Stimulated activated CD8-positive, alpha-beta memory T cell treated with anti-CD3 and anti-CD28 coated beads, Interleukin-7, amount 100 ng/mL, for 4 hours (primary cell): ENCODE measurements at places on chromosomes 6 and 20.

- DNase-seq = no peak
These were observed 44.3 kb downstream of the OR2B2 start for GRCh38 chr6:27867945-27868300.

DNA sequence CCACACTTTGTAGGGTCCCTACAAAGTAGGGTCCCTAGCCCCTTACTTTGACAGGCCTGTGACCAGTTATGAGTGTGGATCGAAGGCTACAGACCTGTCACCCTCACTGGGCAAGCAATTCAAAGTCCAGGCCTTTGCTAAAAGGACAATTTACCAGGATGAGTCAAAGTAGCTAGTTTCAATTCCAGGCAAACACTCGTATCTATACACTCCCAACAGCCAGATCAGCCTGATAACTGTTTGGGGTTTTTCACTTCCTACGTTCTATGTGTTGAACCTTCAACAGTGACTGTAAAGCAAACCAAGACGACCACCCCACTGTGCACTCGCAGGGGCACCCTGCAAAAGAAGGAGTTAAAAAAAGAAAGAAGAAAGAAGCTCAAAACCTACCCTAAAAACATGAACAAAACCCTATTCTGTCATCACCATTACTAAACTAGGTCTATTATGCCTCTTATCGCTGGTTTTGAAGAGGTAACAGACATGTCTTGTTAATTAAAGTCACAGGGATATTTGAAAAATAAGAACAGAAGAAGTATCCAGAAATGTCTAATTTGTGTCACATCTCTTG is 3.2 kb downstream of the GFOD1 start:
- DNase-seq = no peak

GRCh38 chr6:152094992-152095592 is 287.6 kb downstream of the ESR1 start:
- no peak for DNase-seq

- no peak for DNase-seq
These were observed 64.9 kb upstream of the ARHGAP18 start for GRCh38 chr6:129774697-129775447.

GRCh38 chr20:44109951-44110361 is 77.0 kb downstream of the JPH2 start:
- no peak for DNase-seq

- no peak for DNase-seq
These were observed 139.3 kb upstream of the FOXA2 start for GRCh38 chr20:22723659-22724058.

DNA sequence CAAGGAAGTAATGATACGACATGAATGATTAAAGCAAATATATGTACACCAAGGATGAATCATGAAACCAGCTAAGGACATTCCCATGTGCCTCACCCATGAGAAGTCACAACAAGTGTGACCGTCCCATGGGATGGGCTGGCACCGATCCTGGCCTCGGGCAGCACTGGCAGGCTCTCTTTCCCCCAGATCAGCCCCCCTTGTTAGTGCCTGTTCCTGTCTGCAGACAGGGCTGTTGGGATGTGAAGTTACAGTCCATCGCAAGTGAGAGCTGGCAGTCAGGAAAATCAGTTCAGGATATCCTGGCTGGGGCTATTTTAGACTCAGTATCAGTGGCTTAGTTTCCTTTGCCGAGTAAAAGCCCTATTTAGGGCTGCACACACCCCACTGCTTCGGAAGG is 129.2 kb upstream of the SNX9 start:
- no peak for DNase-seq

GRCh38 chr20:61832181-61832580 is 233.5 kb downstream of the TAF4 start:
- DNase-seq = no peak

DNA sequence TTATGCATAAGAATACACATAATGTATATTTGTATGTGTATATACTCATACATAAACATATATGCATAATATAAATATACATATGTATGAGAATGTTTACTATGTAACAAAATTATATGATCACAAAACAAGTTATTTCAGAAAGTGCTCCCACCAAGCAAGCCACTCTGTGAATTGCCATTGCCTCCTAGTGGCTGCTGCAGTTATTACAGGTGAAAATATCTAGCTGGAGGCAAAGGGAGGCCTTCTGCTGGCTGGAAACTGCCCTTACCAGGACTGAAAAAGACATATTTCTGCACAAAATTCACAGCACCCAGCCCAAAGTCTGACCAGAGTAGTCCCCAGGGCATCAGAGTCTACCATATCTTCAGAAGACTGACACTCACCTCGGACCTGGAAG is 14.4 kb upstream of the ADAM33 start:
- no peak for DNase-seq

DNA sequence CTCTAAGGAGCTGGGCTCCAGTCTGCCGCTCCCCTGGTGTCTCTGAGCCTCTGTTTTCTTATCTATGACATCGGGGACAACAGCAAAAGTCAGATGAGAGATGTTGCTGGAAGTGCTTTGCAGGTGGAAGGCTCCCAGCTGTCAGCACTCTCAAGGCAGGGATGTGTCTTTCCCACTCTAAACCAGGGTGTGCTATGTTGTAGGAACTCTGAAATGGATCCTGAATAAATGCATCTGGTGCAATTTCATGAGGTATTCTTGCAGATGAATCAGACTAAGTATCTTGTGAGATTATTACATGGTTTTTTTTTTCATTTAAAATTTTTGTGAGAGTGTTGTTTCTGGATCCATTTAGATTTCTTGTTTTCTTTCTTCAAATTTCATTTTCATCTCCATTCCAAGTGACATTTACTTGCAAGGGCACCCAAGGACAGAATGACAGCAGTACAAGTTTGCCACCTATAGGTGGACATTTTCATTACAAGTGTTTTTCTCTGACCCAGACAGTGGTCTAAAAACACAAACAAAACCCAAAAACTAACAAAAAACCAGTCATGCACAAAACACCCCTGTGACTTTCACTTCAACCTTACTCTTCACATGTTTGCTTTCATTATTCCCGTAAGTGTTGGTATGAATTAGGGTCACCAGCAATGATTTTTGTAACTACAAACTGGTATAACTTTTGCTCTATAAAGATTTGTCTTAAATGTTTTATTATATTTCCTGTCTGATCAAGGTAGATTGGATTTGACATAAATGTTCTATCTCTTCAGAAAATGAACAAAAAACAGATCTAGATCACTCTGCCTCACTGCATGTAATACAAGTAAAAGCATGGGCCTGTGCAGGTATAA is 14.7 kb upstream of the SIM1 start:
- DNase-seq = no peak

GRCh38 chr6:141808662-141809061 is 324.1 kb upstream of the GJE1 start:
- no peak for DNase-seq

DNA sequence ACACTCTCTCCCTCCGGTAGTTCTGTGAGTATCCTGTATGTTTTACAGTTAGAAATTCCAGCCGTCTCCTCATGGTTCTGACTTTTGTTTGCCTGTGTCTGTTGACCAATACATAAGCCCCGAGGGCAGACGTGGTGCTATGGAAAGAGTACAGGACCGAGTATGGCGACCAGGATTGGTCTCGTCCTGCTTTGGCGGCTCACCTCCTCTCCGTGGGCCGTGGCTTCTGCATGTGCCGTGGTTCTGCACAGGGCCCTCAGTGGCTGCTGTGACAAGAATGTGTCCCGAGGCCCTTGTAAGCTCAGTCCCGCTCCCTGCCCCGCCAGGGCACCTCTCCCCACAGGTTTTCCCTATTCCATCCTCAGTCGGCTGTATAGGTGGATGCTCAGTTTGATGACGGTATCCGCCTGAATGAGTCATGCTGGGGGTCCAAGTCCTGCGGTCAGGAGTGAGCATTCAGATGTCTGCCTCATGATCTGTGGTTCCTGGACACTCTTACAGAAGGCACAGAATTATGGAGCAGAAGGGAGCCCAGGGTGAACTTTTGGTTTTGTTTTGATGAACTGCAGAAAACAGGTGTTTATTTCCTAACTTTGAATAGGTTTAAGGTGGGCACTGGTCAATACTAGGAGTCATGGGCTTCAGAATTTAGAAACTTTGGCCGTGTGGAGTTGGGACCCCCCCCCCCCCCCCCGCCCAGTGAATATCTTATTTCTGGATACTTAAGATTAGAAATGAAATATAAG is 1.2 kb downstream of the ARFGAP1 start:
- no peak for DNase-seq

GRCh38 chr6:134119486-134119885 is 67.1 kb upstream of the SLC2A12 start:
- no peak for DNase-seq

DNA sequence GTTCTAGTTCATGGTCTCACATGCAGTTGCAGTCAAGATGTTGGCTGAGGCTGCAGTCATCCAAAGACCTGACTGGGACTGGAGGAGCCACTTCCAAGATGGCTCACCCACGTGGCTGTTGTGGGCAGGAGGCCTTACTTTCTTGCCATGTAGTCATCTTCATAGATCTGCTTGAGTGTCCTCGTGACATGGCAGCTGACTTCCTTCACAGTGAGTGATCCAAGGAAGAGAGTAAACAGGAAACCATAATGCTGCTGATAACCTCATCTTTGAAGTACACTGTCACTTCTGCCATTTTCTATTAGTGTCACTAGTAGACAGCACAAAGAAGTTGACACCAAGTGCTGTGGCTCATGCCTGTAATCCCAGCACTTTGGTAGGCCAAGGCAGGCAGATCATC is 40.1 kb upstream of the AKIRIN2 start:
- no peak for DNase-seq

DNA sequence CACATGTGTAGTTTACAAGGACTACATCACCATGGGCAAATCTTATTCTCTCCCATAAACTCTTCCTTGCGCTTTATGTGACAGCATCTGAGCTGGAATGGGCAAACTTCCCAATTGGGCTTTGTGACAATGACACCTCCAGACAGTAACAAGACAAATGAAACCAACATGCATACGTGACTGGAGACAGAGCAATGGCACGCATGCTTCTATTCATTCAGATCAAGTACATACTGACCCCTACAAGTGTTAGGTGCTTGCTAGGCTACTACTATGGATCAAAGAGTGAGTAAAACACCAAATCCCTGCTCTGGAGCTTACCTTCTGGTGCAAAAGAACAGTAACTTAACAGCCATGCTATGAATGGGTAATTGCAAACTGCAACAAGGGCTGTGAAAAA is 394.9 kb downstream of the BTBD9 start:
- DNase-seq = no peak

GRCh38 chr6:33028220-33028849 is 18.9 kb upstream of the HLA-DOA start:
- no peak for DNase-seq

GRCh38 chr6:92577077-92577719 is 842.2 kb downstream of the EPHA7 start:
- DNase-seq = no peak

DNA sequence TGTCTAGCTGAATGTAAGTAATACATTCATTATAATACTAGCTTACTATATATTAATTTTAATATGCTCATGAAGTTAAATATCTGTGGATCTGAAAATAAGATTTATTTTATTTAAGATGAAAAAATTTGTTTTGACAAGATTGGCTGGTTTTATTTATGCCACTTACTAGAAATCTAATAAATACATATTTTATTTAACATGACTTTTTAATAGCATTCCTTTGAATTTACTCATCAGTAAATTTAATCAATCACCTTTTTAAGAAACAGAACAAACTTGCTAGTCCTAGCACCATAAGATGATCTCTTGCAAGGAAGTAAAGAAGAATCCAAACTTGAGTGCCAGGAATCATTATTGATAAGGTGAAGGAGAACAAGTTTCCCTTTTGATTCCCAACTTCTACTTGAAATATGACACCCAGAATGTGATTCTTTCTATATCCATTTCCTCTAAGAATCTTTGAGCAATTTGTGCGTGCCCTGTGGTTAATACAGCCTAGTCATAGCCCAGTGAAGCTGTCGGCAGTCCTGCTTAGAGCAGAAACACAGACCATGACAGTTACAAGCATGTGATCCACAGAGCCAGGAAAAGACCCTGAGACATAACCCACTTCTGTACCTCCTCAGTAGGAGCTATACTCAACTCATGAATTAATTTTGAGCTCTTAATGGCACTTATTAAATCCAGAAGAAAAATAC is 282.3 kb upstream of the QKI start:
- DNase-seq = no peak

DNA sequence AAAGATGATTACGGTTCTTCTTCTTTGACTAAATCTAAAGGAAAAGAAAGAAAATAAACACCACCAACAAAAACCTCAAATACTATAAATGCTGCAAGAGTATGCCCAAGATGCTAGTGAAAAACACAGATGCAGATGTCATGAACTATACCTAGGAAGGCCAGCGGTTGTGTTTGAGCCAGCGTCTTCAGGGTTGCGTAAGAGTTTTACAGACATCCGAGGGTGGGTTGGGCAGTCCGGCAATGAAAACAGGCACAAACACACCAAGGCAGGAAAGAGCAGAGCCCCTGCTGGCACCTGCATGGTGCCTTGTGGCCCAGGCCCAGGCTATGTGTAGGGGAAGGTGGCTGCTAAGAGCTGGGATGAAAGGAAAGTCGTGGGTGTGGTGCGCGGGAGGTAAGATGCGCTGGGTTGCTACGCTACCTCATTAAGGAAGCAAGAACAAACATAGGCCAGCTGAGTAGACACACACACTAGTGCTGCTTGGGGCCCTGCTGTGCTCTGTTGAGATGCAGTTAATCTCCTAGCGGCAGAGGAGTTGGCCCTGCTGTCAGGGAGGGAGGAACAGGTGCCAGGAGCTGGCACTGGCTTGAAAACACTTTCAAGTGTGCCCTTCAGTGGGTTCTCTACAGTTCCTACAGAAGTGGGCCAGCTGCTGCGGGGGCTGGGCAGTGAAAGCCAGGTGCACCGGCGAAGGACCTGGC is 170.2 kb upstream of the PLN start:
- DNase-seq = no peak

DNA sequence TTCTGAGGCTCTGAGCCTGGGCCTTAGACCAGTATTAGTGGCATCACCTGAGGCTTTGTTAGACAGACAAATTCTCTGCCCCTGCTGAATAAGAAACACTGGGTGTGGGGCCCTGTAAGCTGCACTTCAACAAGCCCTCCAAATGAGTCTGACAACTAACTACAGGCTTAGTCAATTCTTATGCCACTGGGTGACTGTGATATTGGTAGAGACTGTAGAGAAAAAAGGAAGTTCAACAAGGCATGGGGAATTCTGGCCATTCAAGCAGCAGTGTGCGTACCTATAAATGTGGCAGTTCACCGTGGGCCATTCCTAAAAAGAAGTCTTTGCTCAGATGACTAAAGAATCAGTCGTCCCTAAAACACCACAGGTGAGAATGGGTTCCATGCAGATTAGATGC is 82.7 kb downstream of the MDN1 start:
- no peak for DNase-seq

GRCh38 chr6:169145991-169146501 is 107.6 kb downstream of the THBS2 start:
- DNase-seq = no peak

DNA sequence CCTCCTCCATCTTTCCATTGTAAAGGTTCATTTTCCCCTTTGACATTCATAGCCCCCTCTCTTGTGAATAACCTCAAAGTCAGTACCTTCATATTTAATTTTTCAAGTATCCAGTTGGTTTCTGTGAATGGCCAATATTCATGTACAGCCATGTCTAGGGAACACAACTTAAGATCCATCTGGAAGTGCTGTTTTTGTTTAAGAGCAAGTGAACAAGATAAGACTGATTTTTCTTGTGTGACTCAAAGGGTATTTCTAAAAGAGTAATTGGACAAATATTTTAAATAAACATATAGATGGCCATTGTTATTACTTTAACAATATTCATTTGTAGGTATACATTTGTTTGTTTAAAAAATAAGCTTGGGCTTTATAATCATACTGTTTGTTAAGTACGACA is 92.9 kb downstream of the RTN4IP1 start:
- DNase-seq = no peak
